ENCODE measurements at places on chromosomes 11 and 22.

GRCh38 chr11:33227578-33228261 lies 29.5 kb upstream of the HIPK3 start:
- no peak for DNase-seq

DNA sequence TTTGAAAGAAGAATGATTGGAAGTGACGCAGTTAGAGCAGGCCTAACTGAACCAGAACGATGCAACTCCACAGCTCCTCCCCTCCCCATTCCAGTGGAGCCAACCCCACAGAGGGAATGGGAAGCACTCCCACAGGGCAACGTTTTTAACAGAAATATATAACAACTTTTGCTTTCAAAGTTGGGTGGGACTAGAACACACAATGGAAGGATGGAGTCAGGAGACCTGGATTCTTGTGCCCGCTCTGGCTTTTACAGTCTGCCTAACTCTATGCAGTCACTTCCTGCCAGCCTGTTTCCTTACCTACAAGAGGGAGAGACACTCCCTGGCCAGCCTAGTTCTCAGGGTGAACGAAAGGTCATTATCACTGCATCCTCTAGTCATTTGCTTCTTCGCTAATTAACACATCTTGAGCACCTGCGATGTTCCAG lies 75.5 kb downstream of the PACSIN2 start:
- DNase-seq: no peak

DNA sequence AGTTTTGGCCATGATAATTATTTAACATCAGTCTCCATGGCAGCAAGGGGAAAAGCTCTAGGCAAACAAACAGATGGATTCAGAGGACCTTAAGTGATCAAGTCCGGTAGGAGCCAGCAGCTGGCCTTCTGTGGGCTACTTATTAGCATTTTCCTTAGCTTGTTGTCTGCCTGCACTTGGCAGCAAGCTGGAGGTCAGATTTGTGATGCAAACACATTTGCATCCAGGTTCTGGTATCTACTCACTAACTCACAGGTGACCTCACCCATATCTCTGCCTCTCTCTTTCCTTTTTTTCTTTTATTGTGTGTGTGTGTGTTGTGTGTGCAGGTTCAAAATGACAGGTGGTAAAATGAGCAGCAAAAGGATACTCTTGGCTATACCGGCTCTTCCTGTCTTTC lies 32.3 kb downstream of the ARHGAP42 start:
- DNase-seq: no peak

DNA sequence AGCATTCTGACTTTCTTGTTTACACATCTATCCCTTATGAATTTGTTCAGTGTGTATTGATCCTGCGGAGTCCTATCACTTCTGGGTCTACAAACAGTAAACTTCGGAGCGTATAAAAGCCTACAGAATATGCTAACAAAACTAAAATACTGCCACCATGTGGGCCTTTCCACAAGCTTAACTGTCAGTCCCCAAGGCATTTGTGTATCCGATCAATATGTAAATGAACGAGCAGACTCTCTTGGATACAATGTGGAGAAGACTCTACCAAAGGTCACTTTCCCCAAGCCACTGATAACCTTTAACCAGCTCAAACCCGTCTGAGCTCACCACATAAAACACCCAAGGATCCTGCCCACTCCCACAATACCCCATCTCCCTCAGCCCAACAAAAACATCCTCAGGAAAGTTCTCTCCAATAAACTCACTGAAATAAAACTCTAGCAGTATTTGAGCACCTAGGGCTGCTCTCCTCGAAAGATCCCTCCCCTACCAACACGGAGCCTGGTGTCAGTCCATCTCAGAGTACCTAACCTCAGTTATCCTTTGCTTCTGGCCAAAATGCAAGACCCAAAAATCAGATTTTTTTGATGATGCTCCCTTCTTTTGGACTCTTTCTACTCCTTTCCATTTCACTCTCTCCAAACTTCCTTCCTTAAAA lies 17.8 kb downstream of the ADA2 start:
- no peak for DNase-seq

- no peak for DNase-seq
These were observed 2.4 kb downstream of the CASP1 start for GRCh38 chr11:105032495-105032894.

DNA sequence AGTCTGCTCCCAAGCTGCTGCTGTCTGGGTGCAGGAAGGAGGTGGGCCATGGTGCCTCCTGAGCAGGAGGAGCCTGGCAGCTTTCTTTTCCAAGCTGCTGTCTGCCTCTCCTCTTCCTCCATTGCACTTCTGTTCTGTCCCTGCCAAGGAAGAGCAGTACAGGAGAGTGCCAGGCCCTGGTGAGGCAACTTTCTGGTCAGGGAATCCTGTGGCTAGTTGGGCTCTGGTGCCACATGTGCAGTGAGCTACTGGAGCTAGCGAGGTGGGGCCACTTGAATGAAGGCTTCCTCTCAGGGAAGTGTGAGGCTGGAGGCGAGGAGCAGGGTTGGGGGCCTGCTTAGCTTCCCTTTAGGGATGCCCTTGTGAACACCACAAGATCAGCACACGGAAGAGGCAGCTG lies 90.0 kb downstream of the TSPAN18 start:
- no peak for DNase-seq

- peak; percentile 28 for DNase-seq
These were observed 87.5 kb downstream of the RRM1 start for GRCh38 chr11:4181782-4182721.

GRCh38 chr11:72329526-72329925 lies 85.5 kb upstream of the PHOX2A start:
- DNase-seq: no peak

GRCh38 chr22:35743326-35743860 lies 25.7 kb downstream of the APOL5 start:
- no peak for DNase-seq
